DMS79 treated with DMSO at 0.1 percent for 48 hours (cell line): ENCODE measurements at places on chromosomes 11 and 22.
A peak's percentile ranks its signal among the peaks of the same experiment; 100 is the strongest.

DNA sequence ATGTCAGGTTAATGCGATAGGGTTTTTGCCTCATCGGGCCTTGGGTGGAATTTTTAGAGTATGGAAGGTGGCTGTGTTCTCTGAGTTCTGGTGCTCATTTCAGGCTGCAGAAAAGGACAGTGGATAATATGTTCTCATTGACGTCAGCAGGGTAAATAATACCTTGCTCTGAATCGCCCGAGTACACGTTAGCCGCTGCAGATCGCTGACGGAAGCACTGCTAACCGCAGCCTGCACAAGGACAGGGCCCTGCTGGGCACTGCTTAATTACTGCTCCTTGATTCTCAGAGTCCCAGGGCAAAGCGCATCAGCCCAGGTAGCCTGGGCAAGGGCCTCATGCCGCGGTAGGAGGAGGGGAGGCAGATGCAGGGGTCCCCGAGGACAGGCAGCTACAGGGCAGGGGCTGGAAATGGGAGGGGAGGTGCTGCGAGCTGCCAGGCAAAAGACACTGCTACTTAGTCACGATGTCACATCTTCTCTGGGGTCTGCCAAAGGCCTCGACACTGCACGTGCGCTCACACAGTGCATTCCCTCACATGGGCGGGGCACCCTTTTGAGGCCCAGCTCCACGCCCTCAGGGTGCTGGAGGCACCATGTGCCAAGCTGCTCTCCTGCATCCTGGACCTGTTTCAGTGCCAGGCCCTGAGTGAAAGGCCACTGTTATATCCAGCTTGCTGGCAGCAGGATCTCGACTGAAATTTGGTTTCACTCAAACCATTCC, 35.2 kb downstream of the PPP2R1B start:
- no peak for DNase-seq

- no peak for DNase-seq
Measured at GRCh38 chr11:112797648-112798293, 163.4 kb upstream of the NCAM1 start.

DNA sequence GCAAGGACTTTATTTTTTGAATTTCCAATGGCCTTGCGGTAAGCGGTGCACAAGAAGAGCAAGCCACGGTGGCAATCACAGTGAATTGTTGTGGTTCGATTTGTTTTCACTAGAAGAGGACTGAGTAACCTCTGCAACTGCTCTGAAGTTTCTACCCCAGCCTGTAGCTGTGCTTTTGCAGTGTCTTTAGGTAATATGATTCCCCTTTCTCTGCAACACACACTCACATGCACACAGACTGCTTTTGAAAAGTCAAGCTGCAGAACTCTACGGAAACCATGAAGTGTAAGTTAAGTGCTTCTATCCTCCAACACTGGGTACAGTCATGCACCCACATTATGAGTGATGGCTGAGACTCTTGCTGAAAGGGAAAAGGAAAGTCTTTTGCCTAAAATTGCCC, 38.4 kb downstream of the CD44 start:
- DNase-seq: peak; percentile 95

DNA sequence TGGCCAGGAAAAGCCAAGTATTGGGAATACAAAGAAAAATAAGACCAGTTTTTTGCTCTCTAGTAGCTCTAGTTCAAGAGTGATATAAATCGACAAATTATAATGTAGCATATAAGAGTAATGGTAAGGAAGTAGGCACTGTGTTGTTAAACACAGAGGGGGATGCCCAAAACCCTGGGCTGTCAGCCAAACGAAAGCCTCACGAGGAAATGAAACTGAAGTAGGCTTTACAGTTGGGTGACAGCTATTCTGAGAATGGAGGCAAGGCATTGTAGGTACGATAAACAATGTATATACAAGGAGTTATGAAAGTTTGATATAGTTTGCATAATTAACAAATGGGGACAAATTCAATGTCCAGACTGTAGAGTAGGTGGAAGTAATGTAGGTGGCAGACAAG, 176.4 kb downstream of the FAM181B start:
- DNase-seq: no peak

DNA sequence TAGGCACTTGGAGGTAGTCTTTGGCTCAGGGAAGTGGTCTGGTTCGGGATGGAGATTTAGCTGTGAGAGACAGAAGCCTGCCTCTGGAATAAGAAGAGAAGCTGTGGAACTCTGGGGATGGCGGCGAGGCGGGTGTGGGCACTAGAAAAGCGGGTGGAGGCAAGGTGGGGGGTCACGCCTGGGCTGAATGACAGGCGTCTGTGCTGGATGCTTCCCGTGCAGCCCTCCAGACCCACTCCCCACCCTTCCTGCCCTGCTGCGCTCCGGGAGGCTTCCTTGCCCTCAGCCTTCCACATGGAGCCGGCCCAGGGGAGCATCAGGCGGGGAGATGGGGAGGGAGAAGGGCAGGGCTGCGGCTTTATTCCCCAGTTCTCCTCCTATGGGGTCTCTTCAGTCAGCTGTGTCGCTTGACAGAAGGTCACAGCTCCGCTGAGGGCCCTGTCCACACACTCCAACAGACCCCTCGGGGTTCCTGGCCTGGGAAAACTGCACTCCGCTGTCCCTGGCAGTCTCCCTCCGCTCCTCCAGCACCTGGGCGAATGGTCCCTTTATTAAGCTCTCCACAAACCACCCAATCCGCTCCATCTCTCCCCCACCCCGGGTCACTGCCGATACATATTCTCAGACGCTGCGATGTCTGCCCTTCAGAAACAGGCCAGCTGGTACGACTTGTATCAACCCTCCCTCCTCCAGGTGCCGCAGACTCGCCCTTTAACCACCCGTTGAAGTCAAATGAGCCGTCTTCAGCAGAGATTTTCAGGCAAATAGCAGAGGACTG, 6.2 kb downstream of the DNAJB13 start:
- DNase-seq: peak; percentile 89

GRCh38 chr22:35697142-35697541, 20.5 kb upstream of the APOL5 start:
- no peak for DNase-seq

DNA sequence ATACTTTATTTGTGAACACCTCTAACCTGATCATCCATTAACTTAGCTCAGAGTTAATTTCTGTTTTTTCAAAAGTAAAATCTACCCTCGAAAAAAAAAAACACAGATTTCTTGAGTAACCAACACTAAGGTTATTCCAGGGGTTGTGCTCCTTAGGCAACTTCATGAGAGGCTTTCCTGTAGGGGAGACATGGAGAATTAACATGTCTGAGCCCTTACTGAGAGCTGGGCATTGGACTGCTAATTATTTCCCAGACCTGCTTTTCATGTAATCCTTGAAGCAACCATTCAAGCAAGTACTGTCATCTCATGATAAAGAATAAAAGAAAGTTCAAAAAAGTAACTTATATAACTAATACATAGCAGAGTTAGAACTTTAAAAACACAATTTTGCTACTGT, 13.5 kb upstream of the UPB1 start:
- DNase-seq: no peak

DNA sequence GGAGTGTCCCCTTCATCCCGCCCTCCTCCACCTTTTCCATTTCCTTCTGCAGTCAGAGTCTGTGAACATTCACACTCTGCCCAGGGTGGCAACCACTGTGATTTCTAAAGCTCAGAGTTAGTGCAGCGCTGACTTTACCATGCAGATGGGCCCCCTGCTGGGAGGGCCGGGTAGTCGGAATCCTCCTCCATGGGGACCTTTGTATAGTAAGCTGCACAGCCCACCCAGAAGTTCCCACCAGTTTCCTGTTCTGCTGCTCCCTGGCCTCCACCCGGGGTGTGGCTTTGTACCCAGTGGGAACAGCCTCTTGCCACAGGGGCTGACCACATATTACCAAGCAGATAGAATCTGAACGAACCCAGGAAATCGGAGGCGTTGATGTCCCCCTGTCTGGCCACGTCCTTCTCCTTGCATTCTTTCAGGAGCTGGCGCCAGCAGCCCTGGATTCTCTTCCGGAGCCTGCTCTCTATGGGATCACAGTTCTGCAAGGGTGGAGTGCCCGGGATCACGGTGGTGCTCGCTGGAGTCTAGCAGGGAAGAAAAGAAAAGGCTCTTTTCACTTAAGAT, 125.3 kb downstream of the MPPED1 start:
- no peak for DNase-seq

DNA sequence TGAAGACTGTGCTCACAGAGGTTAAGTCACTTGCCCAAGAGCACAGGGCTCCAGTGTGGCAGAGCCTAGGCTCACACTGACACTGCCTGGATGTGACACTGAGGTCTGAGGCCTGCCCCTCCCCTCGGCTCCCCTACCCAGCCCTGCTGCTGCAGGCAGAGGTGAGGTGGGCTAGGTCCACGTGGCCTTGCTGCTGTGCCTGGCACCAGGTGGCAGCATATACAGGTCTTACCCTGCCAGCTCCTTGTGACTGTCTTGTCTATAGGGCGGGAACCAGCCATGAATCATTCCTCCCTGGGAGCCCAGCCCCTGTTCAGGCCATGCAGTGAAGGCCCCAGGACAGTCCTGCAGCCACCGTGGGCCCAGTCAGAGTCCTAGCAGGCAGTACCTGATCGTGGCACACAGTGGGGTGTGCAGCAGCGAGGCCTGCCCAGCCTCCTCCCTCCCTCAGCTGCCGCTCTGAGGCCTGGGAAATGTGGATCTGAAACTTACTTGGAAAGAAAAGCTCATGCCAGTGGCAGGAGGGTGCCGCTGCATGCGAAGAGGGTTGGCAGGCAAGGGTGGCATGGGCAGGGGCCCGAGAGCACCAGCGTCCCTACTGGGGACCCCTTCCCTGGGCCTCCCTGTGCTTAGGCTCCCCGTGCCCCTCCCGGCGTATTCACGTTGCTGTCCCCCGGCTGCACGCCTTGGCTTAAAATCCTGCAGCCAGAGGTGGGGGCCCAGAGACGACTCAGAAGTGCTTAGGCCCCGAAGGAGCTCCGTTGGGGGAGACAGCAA, 1.2 kb upstream of the CERK start:
- DNase-seq: no peak

DNA sequence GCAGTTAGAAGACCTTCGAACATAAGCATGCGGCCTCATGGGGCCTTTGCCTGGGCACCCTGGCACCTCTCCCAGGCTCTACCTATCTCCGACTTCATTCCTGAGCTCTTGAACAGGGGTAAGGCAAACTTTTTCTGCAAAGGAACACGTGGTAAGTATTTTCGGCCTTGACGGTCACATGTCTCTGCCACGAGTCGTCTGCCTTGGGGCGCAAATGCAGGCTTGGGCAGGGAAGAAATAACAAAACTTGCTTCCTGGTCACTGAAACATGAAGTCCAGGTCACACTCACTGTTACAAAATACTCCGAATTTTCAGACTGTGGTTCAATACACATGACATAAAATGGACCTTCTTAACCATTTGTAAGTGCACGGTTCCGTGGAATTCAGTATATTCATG, 3.4 kb upstream of the ASCL2 start:
- DNase-seq: no peak

GRCh38 chr11:116871248-116871647, 33.8 kb upstream of the APOA1 start:
- DNase-seq: no peak

DNA sequence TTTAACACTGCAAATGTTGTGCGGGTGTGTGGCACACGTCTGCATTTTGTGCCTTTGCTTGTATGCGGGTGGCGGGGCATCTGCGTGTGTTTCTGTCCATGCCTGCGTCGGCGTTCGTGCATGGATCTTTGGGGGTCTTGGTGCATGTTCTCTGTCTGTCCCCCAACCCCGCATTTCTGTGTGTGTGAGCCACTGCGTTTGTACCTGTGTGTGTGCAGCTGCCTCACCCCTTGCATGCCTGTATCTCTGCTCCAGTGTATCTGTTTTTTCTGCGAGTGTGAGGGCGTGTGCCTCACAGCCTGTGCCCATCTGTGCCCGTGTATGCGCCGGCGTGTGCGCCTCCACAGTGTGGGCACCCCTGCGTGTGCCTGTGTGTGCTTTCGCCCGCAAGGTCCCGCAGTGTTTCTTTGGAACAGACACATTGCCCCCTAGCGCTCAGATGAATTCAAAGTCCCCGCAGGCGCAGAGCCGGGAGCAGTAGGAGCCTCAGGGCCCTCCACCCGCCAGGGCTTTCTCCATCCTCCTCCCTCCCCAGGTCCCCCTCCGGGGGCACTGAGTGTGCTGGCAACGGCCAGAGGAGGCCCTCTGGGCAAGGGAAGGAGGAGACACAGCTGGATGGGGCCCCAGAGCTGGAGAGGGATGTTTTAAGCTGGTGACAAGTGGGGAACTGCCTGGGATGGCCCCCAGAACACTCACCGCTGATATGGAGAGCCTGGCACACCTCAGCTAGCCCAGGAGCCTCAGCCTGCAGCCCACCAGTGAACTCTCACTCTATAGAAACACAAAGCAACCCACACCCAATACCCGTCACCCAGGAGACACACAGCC, 3.1 kb upstream of the MN1 start:
- DNase-seq: no peak

GRCh38 chr11:95254716-95255115, 23.7 kb upstream of the SESN3 start:
- DNase-seq: peak; percentile 80

DNA sequence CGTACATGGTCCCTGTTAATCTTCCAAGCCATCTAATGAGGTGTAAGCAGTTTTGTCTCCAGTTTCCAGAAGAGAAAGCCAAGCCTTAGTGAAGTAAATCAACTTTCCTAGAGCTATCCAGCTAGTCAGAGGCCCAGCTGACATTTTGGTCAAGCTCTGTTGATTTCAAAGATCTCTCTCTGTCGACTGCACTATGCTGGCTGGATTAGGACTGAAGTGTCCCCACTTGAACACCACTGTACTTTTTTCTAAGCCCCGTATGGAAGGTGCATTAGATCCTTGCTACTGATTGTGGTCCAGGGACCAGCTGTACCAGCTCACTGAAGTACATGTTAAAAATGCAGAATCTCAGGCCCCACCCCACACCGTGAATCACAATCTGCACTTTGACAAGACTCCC, 176.5 kb upstream of the NAV2 start:
- peak; percentile 67 for DNase-seq

DNA sequence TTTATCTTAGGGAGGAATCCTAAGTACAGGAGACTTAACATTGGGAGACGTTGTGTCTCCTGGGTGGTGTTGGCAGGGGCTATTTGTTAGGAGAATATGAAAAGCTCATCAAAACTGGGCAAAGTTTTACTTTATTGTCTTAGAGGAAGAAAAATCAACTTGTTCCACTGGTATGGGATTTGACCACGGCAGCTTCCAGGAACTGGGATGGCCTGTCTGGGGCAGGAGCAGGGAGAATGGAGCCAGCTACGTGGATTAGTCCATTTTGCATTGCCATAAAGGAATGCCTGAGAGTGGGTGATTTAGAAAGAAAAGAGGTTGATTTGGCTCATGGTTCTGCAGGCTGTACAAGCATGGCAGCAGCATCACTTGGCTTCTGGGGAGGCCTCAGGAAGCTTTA, 198.4 kb downstream of the ADAMTS15 start:
- DNase-seq: no peak

DNA sequence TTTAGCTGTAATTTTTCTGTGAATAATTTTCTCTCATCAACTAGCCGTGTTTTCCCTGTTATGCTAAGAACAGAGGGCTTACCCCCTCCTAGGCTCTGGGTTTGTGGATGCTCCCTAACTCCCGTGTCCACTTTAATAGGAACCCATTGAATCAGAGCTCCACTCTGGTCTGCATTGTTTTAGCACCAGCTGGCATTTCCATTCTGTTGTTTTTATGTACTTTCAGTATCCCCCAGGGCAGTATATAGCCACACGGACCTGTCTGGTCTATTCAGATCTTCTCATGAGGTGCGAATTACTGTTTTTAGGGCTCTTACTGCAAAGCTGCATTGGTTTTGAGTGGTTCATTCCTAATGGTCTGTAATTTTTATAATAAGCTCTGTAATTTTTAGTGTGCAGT, 16.0 kb downstream of the POLD3 start:
- no peak for DNase-seq
